Kidney (tissue), 22 donors: ENCODE measurements at places on chromosomes 5 and 9. TPM values are rescaled to one million over a fixed set of nuclear protein-coding genes. Genes with fewer than 3 reads are reported as not detected.

DNA sequence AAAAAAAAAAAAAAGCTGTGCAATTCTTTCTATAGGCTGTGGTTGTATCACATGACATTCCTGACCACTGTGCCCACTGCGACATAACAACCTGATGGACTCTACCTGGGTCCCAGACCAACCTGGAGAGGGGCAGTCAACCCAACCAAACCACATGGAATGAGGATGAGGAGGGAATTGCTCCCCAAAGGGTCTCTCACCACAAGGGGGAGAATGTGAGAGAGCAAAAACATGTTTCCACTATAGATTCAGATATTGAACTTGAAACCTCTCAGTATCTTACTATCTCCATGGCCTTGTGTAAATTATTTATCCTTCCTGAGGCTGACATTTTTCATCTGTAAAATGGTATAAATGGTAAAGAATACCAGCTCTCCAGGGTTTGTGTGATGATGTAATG, 66.9 kb upstream of the SV2C start:
- H3K4me1 ChIP-seq: no peaks in the 10 kb centered on the region
- no peaks in the 10 kb centered on the region for H3K27me3 ChIP-seq
- H3K4me3 ChIP-seq: no peak overlapping the region
- no peaks in the 10 kb centered on the region for H3K36me3 ChIP-seq
- no peak overlapping the region for H3K27ac ChIP-seq

DNA sequence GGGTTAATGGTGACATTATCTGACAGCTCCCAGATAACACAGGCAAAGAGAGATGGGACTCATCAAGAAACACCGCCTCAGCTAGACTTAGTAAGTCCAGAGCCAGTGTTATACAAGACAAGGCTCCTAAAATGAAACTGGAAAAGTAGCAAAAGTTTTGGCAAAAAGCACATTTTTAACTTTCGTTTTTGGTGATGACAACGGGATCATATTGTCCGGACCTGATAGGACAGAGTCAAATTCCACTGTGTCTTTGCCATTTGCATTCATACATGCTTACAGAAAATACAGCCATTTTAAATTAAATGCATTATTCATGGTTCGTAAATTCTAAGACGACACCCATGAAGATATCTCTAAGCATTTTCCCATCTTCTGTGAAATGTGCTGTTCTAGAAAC, 152.1 kb downstream of the CRB2 start:
- H3K27ac ChIP-seq: no peak overlapping the region
- H3K27me3 ChIP-seq: no peaks in the 10 kb centered on the region
- no peaks in the 10 kb centered on the region for H3K4me1 ChIP-seq

DNA sequence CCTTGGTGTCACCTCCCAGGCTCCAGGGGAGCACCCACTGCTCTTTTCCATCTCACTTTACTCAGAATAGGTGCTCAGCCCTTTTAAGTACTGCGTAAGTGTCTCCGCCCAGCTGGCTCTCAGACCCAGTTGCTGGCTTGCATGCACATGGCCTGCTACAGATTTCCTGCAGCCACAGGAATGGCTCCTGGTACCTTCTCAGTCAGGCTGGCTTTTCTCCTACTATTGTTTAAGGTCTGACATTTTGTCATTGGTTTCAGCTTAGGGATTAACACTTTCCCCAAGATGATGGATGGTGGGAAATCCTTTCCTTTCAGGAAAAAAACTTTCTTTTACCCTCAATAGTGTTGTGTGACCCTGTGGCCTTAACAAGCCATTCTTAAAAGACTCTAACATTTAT, 1652.3 kb upstream of the WWC1 start:
- no peaks in the 10 kb centered on the region for H3K36me3 ChIP-seq
- DNase-seq: no peak
- no peaks in the 10 kb centered on the region for H3K27me3 ChIP-seq
- H3K4me3 ChIP-seq: no peak overlapping the region

DNA sequence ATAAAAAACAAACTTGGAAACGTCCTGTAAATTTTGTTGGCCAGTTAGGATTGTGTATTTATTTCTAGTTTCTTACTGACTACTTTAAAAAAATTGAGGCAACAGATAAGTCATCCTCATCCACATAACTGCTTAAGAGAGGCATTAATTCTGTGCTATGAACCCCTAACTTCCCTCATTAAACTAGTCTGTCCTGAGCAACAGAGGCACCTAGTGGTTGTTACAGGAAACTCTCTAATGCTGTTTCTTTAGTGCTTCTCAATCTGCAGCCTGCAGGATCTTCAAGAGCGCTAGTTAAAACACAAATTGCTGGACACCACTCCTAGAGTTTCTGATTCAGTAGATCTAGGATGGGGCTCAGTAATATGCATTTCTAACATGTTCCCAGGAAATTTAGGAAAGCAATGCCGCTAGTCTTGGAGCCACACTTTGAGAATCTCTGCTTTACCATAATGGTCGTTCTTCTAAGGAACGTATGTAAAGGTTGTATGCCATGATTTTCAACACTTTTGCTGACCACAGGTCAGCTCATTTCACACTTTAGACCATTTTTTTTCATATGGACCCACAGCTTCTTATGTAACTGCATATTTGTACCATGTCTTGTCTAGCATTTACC, 410.1 kb upstream of the SMARCA2 start:
- H3K36me3 ChIP-seq: no peaks in the 10 kb centered on the region
- DNase-seq: peak; percentile 69
- H3K4me1 ChIP-seq: no peaks in the 10 kb centered on the region
- H3K4me3 ChIP-seq: no peak overlapping the region
- no peak overlapping the region for H3K27ac ChIP-seq
- H3K27me3 ChIP-seq: no peaks in the 10 kb centered on the region

DNA sequence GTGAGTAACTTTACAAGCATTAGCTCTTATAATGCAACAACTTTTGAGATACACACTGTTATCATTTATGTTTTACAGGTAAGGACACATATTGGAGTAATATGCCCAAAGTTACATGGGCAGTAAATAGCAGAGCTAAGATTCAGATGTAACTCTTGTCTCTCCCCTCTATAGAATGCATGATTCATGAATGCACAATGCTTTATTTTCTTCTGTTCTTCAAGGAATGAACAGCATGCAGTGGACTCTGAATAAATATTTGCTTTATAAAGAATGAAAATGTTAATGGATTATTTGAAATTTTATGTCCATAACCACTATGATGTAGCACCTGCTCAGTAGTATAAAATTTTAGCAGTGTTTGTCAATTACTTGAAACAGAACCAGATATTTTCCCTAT, 629.5 kb downstream of the KCTD16 start:
- H3K27me3 ChIP-seq: no peaks in the 10 kb centered on the region
- H3K36me3 ChIP-seq: no peaks in the 10 kb centered on the region
- H3K4me1 ChIP-seq: no peaks in the 10 kb centered on the region
- H3K27ac ChIP-seq: no peak overlapping the region
- DNase-seq: no peak
- no peak overlapping the region for H3K4me3 ChIP-seq

- no peak overlapping the region for H3K27ac ChIP-seq
- H3K4me1 ChIP-seq: peaks cover 4% of the 10 kb centered on the region
- no peaks in the 10 kb centered on the region for H3K27me3 ChIP-seq
- peak; percentile 50 for DNase-seq
Observed at GRCh38 chr5:142808878-142809598, 38.9 kb downstream of the ARHGAP26 start.

DNA sequence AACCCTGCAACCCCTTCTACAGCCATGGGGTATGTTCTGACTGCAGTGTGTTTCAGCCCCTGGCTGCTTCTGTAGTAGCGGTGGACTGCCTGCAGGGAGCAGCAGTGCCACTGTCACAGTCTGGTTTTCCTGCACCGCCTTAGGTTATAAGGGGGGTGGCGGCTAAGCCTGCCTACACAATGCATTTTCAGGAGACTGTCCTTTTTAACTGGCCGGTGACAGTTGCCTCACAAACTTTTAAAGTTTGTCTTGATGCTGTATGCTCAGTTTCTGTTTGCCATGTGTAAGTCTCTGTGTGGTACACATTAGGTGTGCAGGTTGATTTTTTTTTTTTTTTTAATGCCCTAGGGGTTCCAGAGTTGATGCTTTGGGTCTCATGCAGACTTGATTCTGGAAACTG, 53.0 kb downstream of the NUP214 start:
- H3K4me3 ChIP-seq: no peak overlapping the region
- peaks cover 15% of the 10 kb centered on the region for H3K36me3 ChIP-seq
- DNase-seq: peak; percentile 73
- H3K27me3 ChIP-seq: no peaks in the 10 kb centered on the region
- no peaks in the 10 kb centered on the region for H3K4me1 ChIP-seq

- peaks cover 14% of the 10 kb centered on the region for H3K4me1 ChIP-seq
- H3K27me3 ChIP-seq: no peaks in the 10 kb centered on the region
- DNase-seq: no peak
- H3K36me3 ChIP-seq: no peaks in the 10 kb centered on the region
Observed at GRCh38 chr5:134523543-134524271, 1.8 kb upstream of the JADE2 start.

GRCh38 chr9:107269681-107270080, 13.4 kb upstream of the RAD23B start:
- H3K4me1 ChIP-seq: no peaks in the 10 kb centered on the region
- no peaks in the 10 kb centered on the region for H3K27me3 ChIP-seq
- no peak for DNase-seq
- H3K27ac ChIP-seq: no peak overlapping the region

GRCh38 chr9:14031060-14031414, 282.9 kb downstream of the NFIB start:
- no peaks in the 10 kb centered on the region for H3K4me1 ChIP-seq
- no peaks in the 10 kb centered on the region for H3K27me3 ChIP-seq
- H3K4me3 ChIP-seq: no peak overlapping the region

- DNase-seq: no peak
- no peak overlapping the region for H3K27ac ChIP-seq
- H3K4me3 ChIP-seq: no peak overlapping the region
- no peaks in the 10 kb centered on the region for H3K4me1 ChIP-seq
Observed at GRCh38 chr5:122755783-122756182, 19.1 kb upstream of the SNX2 start.

GRCh38 chr5:56233230-56233629, at the start of gene ANKRD55:
Gene ANKRD55 (minus strand): TSS chr5:56233330. CDS start chr5:56232913, 417 bp downstream.
- no peak within 1 kb of the TSS for H3K27ac ChIP-seq
- H3K27me3 ChIP-seq: no peaks in the 10 kb centered on the region

- H3K36me3 ChIP-seq: peaks cover 14% of the 10 kb centered on the region
- no peaks in the 10 kb centered on the region for H3K4me1 ChIP-seq
- H3K27me3 ChIP-seq: no peaks in the 10 kb centered on the region
- H3K27ac ChIP-seq: no peak overlapping the region
- no peak for DNase-seq
Observed at GRCh38 chr9:114221706-114222465, 66.5 kb downstream of the COL27A1 start.

DNA sequence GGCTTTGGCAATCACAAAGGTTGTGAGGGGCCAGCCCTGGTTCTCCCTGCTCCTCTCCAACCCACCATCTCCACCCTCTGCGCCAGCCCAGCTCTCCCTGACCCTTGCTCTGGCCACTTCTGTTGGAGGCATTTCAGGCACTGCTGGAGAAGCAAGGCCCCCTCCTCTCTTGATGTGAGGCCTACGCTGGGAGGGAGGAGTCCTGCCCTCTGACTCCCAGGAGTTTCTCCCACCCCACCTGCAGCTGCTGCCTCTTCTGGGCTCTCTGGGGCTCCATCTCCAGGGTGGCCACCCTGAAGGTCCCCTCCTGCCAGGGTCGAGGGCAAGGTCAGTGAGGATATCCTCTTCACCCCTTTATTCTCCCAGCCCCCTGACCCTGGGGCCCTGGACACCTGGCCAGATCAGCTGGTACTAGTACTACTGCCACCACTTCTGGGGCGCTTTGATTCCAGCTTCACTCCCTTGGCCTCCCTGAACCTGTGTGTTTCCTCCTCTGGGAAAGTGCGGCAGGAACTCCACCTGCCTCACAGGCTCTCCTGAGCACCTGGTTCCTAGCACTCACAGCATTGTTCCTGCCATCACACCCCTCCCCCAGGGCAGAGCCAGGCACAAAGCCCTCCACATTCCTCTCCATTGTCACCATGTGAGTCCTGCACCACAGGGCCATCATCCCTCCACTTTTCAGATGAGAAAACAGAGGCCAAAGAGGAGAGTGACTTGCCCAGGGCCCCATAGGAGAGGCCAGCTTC, 23.8 kb upstream of the TDRD7 start:
- no peak overlapping the region for H3K4me3 ChIP-seq
- no peak overlapping the region for H3K27ac ChIP-seq
- H3K4me1 ChIP-seq: no peaks in the 10 kb centered on the region
- no peaks in the 10 kb centered on the region for H3K36me3 ChIP-seq
- no peak for DNase-seq

DNA sequence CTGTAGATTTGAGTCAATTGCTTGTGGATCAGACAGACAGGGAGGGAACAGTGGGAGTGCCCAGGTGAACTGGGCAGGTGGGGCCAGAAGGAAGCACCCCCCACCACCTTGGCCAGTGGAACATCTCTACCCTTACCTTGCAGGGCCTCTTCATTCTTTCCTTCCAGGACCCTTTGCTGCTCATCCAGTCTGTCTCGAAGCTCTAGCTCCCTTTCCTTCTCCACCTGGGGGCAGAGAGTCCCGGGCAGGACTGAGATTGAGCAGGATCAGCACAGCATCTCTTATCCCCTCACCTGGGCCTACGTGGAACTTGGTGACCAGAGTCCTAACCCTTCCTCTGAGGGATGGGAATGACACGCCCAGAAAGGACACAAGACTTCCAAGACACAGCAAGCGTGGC, 25.0 kb downstream of the CCDC69 start:
- H3K27me3 ChIP-seq: no peaks in the 10 kb centered on the region
- no peak overlapping the region for H3K27ac ChIP-seq
- H3K4me1 ChIP-seq: no peaks in the 10 kb centered on the region

DNA sequence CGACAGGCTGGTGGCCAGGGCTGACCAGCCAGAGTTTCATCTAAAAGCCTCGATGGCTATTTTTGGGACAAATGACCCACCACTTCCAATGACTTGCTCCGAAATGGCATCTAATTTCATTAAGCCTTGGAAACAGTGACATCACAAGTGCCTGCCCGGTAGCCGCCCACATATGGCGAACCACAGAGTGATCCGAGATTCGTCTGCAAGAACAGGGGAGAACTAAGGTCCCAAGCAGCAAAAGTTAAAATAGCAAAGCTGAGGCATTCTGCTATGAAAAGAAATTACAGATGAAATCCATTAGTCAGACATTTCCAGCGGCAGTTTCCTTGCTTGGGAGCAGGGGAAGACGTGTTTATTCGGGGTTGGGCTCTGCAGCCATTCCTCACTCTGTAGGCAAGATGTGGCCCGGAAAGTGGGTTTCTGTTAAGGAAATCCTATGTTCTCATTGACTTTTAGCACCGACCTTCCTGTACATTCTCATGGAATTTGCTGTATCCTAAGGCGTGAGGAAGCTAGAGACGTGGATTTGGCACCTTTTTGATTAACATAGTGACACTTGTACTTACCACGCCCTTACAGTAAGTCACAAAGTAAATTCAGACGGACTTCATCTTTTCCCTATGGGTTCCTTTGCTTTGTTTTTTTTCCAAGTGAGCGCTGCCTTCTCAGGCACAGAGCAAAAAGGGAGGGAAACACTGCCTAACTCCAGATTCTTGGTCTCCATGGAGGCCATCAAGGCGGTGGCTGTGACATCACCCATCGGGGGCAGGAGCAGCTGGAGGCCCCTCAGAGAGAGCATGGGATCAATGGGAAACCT, 45.1 kb downstream of the ERGIC1 start:
- no peak for DNase-seq
- no peaks in the 10 kb centered on the region for H3K27me3 ChIP-seq
- H3K36me3 ChIP-seq: no peaks in the 10 kb centered on the region
- H3K4me3 ChIP-seq: peak overlapping the region; percentile 22

Gene FGF10
- 6.3 TPM for total RNA-seq

Gene TIMD4
- total RNA-seq: 8.0 TPM

Gene ENTPD2
- total RNA-seq: 9.3 TPM
